ENCODE measurements at places on chromosomes 3 and 15.

- DNase-seq, result no peak
These were observed 383.7 kb upstream of the PPP2R3A start for GRCh38 chr3:135581806-135582205.

GRCh38 chr3:71111784-71112440 lies 471.6 kb downstream of the FOXP1 start:
- DNase-seq, result no peak

GRCh38 chr15:44327578-44327977 lies 39.1 kb downstream of the GOLM2 start:
- DNase-seq, result no peak

DNA sequence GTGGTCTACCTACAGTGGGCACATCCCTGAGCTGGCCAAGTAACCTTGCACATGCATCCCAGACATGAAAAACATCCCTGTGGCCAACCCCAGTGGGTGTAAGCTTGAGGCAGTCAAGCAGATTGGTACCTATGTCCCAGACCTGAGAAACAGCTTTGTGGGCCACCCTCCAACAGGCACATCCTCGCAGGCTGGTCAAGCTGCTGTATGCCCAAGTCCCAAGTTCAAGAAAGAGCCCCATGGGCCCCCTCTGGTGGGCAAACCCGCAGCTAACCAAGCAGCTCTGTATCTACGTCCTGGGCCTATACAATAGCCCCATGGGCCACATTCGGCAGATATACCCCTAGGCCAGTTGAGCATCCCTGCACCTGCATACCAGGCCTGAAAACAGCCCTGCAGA lies 186.3 kb upstream of the GPR149 start:
- no peak for DNase-seq

GRCh38 chr3:9008550-9009255 lies 45.4 kb upstream of the RAD18 start:
- no peak for DNase-seq

- DNase-seq, result no peak
These were observed 397.2 kb downstream of the GAP43 start for GRCh38 chr3:116020495-116020894.

GRCh38 chr15:27668471-27669220 lies 430.5 kb downstream of the OCA2 start:
- no peak for DNase-seq

GRCh38 chr3:147380387-147380951 lies 25.9 kb downstream of the ZIC4 start:
- no peak for DNase-seq

DNA sequence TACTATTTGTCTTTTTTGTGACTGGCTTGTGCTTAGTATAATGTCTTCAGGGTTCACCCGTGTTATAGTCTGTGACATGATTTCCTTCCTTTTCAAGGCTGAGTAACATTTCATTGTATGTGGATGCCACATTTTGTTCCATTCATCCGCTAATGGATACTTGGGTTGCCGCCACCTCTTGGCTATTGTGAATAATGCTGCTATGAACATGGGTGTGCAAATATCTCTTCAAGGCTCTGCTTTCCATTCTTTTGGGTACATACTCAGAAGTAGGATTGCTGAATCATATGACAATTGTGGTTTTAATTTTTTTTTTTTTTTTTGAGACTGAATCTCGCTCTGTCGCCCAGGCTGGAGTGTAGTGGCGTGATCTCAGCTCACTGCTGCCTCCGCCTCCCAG lies 15.4 kb downstream of the CRTC3 start:
- DNase-seq, result no peak

GRCh38 chr3:132022914-132023313 lies 11.9 kb downstream of the CPNE4 start:
- no peak for DNase-seq

DNA sequence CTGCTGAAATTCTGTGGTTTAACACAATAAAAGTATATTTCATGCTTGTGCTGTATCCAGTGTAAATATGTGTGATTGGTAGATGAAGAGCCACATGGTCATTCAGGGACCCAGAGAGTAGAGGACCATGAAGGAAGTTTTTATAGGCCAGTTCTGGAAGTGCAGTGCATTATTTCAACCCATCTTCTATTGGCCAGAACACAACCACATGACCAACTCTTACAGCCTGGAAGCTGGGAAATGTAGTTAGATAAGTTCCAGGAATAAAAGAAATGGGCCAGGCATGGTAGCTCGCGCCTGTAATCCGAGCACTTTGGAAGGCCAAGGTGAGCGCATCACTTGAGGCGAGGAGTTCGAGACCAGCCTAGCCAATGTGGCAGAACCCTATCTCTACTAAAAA lies 21.4 kb upstream of the PRTG start:
- DNase-seq, result no peak

DNA sequence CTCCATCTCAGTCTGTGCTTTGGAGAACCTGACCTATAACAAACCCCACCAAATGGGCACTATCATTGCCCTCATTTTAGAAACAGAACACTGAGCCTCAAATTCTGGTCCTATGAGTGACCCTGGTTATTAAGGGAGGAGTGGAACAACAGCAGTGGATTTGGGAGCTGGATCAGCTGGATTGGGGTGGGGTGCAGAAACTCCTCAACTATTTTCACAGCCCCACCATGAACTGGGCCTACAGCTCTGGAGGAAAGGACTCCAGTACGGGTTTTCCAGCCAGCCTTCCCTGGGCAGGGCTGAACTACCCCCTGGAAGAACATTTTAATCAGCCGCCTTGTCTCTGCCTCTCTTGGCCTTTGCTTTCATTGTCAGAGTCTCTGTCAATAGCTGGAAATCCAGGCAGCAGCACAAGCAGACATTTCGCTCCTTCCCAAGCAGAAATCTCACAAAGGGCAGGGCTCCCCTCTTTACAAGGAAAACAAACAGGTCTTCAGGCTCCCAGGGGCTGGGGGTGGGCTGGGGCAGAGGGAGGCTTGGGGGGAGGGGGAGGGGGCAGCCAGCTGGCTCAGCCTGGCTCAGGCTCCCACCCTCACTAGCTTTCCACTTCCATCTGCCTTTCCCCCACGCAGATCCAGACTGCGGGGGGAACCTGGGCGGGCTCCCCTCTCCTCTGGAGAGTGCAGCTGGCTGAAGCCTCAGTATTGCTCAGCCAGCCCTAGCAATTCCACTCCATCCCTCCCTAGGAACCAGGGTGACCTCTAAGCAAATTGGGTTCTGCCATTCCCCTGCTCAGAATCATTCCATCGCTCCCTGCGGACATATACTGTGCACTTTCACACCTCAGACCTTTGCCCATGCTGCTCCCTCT lies 13.7 kb upstream of the TLE3 start:
- DNase-seq, result peak; percentile 93

- no peak for DNase-seq
These were observed 30.7 kb upstream of the SLC24A5 start for GRCh38 chr15:48090115-48090514.

GRCh38 chr3:40691452-40691861 lies 166.7 kb downstream of the ZNF621 start:
- DNase-seq, result no peak

DNA sequence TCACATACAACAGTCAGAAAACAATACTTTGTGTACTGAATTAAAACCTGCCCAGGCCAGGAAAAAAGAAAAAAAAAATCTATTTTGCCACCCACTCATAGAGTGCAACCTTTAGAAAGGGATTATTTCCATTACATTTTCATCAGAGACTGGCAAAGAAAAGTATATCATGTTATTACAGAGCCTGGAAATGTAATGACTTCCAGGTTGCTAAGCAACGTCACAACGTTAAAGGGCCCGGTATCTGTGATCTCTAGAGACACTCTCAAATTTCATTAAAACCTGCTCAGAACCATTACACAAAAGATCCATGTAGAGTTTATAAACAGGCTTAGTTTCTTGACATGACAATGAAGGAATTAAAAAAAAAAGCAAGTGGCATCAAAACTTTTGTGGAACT lies 170.5 kb downstream of the CTNNB1 start:
- DNase-seq, result peak; percentile 14

DNA sequence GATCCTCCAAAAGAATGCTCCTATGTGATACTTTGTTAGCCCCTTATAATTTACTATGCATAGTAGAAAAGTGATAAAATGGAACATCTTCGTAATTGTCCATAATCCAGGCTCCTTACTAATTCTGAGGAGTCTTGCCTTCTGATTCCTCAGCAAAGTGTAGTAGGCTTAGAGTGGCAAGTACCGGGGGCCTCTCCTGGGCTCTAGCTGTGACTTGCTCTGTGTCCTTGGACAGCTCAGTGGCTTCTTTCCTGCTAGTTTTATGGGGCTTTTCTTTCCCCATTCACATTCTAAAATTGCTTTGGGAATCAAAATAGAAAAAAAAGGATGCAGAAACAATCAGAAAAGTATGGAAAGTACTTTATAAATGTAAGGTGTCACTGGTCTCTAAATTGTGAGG lies 211.0 kb downstream of the RORA start:
- DNase-seq, result no peak

DNA sequence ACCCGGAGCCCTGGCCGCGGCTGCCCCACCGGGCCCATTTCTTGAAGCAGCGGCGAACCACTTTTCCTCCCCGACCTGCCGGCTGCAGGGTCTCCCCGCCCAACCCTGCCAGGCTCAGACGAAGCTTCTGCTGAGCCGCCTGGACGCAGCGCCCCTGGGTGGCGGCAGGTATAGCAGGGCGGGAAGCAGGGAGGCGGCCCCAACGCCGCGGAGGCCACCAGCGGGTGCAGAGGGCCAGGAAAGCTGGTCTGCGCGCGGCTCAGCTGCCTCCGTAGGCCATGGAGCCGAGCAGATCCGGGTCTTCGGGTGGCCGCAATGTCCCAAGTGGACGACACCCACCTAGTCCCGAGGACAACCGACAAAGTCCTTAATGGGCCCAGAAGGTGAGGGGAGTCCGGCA lies 21.9 kb upstream of the SRPRB start:
- DNase-seq, result no peak

- DNase-seq, result peak; percentile 82
These were observed 70.4 kb downstream of the KLF13 start for GRCh38 chr15:31396881-31397560.

DNA sequence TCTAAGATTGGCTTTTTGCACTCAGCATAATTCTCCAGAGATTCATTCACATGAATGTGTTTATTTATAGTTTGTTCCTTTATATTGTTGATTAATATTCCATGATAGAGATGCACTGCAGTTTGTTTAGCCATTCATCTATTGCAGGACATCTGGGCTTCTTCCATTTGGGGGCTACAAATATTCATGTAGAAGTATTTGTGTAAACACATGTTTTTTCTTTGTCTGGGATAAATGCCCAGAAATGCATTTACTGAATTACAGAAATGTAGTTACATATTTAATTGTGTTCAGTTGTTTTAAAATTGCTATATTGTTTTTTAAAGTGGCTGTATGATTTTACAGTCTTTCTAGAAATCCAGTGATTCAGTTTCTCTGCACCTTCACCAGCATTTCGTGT lies 635.0 kb downstream of the ZIC1 start:
- DNase-seq, result no peak

DNA sequence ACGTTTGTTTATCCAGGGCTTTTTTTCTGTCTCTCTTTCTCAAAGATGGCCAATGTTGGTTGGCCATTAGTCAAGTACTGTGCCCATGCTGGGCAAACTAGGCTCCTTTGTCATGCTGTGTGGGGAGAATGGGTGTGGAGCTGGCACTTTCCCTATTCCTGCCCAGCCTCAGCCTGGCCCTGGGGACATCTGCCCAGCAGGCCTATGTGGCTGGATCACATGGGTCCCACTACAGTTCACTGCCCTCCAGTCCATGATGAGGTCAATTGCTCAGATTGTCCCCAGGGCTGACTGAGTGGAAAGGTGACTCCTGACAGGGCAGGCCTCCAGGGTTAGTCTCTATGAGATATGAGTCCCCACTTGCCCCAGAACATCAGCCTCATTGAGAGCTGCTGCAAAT lies 54.4 kb upstream of the HERC1 start:
- no peak for DNase-seq

DNA sequence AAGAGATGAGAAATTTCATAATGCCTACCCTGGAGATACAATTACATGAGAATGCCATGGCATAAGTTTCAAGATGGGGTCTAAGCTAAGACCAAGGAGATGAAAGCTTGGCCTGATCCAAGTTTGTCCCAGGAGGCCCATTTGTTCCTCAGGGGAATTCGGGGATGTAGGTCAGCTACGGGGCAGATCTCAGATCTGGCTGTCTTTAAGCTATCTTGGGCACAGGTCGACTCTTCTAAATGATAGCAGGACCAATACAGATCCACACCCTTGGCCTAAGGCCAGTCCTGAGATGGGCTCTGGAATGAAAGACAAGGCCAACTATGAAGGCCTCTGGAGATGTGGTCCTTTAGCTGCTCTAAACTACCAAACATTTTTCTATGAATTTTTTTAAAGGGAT lies 16.6 kb downstream of the ABI3BP start:
- DNase-seq, result no peak

GRCh38 chr3:13152826-13153710 lies 79.8 kb upstream of the IQSEC1 start:
- no peak for DNase-seq

GRCh38 chr15:82540055-82540983 lies at the start of gene RPS17:
Gene RPS17, minus strand, starts transcription at chr15:82540457. Its CDS starts 29 bp downstream, at chr15:82540428.
- no peak for DNase-seq
